Heart left ventricle (tissue), 16 donors: ENCODE measurements at places on chromosomes 5 and 9. TPM values are rescaled to one million over a fixed set of nuclear protein-coding genes. Genes with fewer than 3 reads are reported as not detected.

DNA sequence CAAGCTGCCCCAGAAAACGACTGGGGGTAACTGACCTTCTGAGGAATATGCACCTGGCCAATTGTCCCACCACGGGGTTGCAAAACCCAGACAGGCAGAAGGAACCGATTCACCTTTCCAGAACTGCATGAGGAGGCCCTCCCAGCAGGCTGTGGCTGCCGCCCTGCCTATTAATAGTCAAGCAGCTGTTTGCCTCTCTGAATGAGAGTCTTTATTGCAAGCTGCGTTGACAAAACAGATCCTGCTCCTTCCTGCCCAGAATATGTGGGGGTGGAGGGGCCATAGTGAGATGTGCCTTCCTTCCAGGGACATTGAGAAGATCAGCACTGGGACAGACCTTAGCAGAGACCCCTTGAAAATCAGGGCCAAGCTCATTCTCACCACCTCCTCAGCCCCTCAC is 18.3 kb upstream of the TCOF1 start:
- H3K4me1 ChIP-seq, result no peaks in the 10 kb centered on the region
- no peak for DNase-seq
- H3K27me3 ChIP-seq, result no peaks in the 10 kb centered on the region
- H3K4me3 ChIP-seq, result no peak overlapping the region

GRCh38 chr5:68279984-68280383 is 64.4 kb downstream of the PIK3R1 start:
- H3K4me1 ChIP-seq, result no peaks in the 10 kb centered on the region
- H3K4me3 ChIP-seq, result no peak overlapping the region
- no peak for DNase-seq
- H3K36me3 ChIP-seq, result peaks cover 97% of the 10 kb centered on the region
- H3K27ac ChIP-seq, result no peak overlapping the region
- H3K27me3 ChIP-seq, result no peaks in the 10 kb centered on the region

DNA sequence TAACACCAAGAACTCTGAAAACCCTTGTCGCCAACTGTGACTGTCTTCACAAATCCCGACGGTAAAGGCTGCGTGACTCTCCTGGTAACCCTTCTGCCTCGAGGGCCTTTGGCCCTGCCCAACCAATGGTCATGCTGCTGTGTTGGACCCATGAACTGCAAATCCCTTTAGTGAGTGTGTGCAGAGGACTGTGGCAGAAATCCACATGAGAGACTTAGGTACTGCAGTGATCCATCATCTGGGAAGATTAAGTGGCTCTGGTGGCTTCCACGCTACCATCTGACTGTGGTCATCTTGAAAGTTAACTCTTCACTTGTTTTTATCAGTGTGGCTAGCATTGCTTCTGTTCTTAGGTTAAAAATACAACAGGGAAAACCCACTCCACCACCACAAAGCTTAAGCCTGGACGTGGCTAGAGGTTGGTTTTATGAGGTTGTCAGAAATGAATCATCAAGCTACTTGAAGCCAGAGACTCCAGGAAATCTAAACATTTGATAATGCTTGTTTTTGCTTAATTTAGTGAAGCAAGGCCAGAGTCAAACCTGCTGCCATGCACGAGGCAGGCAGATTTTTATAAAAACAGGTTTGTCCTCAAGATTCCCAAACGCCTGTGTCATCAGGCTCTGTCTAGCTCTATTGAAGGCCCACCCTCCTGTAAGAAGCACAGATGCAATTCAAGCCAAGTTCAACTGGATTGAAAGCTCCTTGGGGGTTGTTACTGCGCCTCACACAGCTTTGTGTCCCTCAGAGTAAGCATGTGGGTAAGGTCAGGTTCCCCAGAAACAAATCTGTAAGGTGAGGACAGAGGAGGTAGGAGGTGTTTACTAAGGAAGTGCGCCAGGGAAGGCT is 52.7 kb upstream of the ERCC6L2 start:
- H3K4me3 ChIP-seq, result no peak overlapping the region
- DNase-seq, result no peak
- H3K27ac ChIP-seq, result no peak overlapping the region
- H3K36me3 ChIP-seq, result no peaks in the 10 kb centered on the region

DNA sequence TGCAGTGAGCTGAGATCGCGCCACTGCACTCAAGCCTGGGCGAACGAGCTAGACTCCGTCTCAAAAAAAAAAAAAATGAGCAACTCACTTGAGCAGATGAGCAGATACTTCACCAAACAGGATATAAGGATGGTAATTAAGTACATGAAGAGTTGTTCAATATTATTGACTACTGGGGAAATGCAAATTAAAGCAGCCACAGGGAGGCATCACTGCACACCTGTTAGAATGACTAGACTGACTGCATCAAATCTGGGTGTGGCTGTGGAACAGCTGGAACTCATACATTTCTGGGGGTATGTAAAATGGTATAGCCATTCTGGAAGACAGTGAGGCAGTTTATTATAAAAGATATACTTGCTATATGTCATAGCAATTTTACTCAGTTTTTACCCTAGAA is 93.0 kb downstream of the WNK2 start:
- H3K27ac ChIP-seq, result no peak overlapping the region
- H3K27me3 ChIP-seq, result no peaks in the 10 kb centered on the region
- peaks cover 4% of the 10 kb centered on the region for H3K36me3 ChIP-seq
- no peak overlapping the region for H3K4me3 ChIP-seq
- no peak for DNase-seq

Gene RNF180
- total RNA-seq, result 20.2 TPM

Gene IRX1
- 0.15 TPM for total RNA-seq

Gene OR1Q1
- total RNA-seq, result not detected

DNA sequence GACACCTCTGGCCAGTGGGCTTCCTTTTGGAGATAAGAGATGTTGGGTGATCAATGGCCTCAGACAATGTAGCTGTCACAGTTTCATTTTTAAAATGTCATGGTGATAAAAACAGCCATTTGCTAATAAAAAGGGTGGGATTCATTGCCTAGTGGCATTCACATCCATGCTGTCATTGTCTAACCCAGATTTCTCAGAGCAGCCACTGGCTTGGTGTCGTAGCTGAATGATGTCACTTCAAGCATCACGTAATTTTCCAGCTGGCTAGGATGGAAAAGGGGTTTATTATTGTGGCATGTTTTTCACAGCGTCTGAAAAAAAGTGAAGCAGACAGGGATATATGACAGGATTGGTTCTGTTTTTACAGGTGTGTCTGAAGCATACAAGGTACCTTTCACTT is 184.7 kb downstream of the AOPEP start:
- H3K36me3 ChIP-seq, result no peaks in the 10 kb centered on the region
- DNase-seq, result no peak
- no peak overlapping the region for H3K27ac ChIP-seq
- H3K27me3 ChIP-seq, result no peaks in the 10 kb centered on the region
- no peak overlapping the region for H3K4me3 ChIP-seq
- H3K4me1 ChIP-seq, result peaks cover 16% of the 10 kb centered on the region

GRCh38 chr9:16679327-16679821 is 191.1 kb downstream of the BNC2 start:
- no peak overlapping the region for H3K27ac ChIP-seq
- H3K4me3 ChIP-seq, result no peak overlapping the region
- no peak for DNase-seq
- no peaks in the 10 kb centered on the region for H3K36me3 ChIP-seq

GRCh38 chr5:171969288-171969880 is 37.1 kb downstream of the FBXW11 start:
- H3K27ac ChIP-seq, result no peak overlapping the region
- DNase-seq, result no peak
- H3K27me3 ChIP-seq, result no peaks in the 10 kb centered on the region
- no peak overlapping the region for H3K4me3 ChIP-seq

GRCh38 chr9:34451135-34451534 is 7.2 kb downstream of the FAM219A start:
- peaks cover 98% of the 10 kb centered on the region for H3K4me1 ChIP-seq
- peak; percentile 44 for DNase-seq
- H3K27ac ChIP-seq, result peak overlapping the region; percentile 81
- H3K36me3 ChIP-seq, result no peaks in the 10 kb centered on the region
- H3K27me3 ChIP-seq, result no peaks in the 10 kb centered on the region

- DNase-seq, result no peak
- H3K27me3 ChIP-seq, result no peaks in the 10 kb centered on the region
- H3K4me3 ChIP-seq, result no peak overlapping the region
- H3K27ac ChIP-seq, result no peak overlapping the region
Measured at GRCh38 chr9:123651273-123651672, 278.7 kb downstream of the DENND1A start.

DNA sequence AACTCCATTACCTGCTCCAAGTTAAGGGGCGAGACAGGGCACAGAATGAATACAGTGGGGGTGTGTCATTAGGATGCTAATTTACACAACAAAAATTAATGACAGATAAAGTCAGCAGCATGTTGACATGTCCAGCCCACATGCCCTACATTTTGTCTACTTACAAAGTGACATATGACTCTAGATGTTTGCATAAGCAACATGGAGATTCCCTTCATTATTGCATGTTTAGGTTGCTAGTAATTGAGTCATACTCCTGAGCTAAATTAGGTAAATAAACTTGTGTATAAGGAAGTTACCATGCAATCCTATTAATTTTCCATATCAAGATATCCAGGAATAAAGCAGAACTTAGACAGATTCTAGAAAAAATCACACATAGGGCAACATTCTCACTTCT is 232.2 kb downstream of the PDE4D start:
- no peak overlapping the region for H3K4me3 ChIP-seq
- no peaks in the 10 kb centered on the region for H3K36me3 ChIP-seq
- peaks cover 5% of the 10 kb centered on the region for H3K4me1 ChIP-seq
- H3K27ac ChIP-seq, result no peak overlapping the region
- no peaks in the 10 kb centered on the region for H3K27me3 ChIP-seq
- no peak for DNase-seq

Gene FGF10
- 0.69 TPM for total RNA-seq
